ENCODE measurements at places on chromosomes 6 and 20.

GRCh38 chr6:73923905-73924485 lies 228.0 kb downstream of the CD109 start:
- DNase-seq, result no peak

GRCh38 chr6:52674666-52675065 lies 3.8 kb downstream of the TMEM14A start:
- DNase-seq, result no peak

DNA sequence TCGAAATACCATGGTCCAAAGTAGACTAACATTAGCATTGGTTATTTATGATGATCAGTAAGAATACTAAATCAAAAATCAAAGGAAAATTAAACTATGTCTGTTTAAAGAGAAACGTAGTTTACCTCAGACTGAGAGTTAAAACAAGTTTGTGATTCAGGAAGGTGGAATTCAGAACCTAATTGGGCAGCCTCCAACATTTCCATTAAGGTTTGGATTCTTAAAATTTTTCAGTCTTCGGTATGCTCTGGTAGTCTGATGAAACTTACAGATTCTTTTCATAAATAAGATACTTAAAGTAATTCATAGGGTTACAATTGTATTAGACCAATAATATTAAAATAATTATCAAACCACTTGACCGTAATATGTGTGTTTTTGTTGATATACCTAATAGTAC lies 18.6 kb downstream of the HFE start:
- no peak for DNase-seq

DNA sequence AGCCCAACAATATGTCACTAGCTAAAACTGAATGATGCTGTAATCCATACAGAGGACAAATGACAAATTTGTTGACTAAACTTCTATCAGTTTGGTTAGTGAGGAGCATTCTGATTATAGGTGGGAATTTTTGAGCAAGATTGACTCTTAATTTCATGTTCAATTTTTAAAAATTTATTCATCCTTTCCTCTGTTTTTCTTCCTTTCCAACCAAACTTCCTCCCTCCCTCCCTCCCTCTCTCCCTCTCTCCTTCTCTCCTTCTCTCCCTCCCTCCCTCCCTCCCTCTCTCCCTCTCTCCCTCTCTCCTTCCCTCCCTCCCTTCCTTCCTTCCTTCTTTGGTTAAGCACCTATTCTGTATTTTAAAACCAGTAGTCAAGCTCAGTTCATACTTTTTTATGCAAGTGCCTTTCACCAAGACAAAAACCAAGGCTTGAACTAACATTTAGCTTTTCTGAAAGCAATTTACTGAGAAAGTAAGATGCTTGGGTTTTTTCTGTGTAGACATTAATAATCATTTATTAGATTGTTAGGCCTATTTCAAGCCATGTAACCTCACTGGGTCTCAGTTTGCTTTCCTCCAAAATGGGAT lies 112.3 kb downstream of the TSHZ2 start:
- no peak for DNase-seq

DNA sequence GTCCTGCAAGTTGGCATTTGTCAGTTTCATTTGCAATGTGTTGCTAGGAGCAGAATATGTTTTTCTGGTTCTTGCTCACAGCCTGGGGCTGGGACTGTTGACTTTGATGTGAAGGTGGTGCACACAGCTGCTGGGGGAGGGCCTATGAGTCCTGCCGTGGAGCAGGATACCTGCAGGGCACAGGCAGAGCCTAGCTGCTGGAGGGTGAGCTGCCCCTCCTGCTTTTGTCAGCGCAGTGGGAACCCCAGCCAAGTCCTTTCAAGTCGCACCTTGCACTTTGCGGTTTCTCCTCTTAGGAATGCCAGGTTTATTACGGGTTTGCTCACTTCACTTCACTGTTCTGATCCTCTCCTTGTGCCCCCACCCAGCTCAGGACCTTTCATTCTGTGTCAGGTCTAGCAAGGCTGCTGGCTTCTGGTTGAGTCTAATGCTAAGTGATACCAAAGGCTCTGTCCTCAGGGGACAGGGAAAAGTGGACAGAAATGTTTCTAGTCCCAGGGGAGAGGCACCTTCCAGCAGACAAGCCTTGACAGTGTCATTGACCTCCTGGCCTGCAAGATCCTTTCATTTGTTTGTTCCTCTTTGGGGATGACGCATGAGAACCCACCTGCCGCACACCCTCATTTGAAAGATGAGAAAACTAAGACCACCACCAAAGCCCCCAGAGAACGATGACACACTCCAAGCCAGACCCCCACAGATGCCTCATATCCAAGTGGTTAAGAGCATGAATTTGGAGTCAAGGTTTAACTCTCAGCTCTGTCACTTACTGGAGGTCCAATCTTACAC lies 2.7 kb upstream of the SPO11 start:
- peak; percentile 45 for DNase-seq

DNA sequence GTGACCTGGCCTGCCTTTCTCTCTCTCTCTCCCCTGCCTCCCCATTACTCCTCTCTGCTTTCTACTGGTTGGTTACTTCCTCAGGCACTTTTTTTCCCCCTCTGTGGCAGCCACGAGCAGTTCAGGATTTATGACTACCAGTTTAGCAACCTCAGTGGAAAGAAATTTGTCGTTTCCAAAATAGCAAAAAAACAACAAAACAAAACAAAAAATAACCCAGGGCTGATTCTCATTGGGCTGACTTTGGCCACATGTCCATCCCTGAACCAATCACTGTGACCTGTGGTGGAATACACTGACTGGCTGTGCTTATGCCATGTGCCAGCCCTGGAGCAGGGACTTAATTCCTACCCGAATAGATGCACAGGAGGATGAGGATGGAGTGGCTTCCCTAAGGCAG lies 137.4 kb downstream of the TFAP2C start:
- DNase-seq, result no peak

DNA sequence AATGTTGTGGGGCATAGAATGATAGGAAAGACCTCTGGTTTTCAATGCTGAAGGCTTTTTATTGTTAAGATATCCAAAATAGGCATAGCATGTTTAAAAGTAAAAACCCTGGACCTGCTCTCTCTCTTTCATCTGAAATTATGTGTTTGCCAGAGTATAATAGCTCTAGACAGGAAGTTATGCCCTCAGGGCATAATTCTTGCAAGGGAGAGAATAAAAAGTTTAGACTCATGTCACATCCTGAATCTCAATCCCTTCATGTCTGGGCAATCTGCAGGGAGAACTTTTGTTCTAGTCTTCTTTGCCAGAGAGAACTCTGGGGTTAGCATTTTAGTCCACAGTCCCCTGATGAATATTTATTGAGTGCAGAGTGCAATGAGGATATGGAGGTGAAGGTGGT lies 297.3 kb upstream of the FLRT3 start:
- DNase-seq, result no peak

DNA sequence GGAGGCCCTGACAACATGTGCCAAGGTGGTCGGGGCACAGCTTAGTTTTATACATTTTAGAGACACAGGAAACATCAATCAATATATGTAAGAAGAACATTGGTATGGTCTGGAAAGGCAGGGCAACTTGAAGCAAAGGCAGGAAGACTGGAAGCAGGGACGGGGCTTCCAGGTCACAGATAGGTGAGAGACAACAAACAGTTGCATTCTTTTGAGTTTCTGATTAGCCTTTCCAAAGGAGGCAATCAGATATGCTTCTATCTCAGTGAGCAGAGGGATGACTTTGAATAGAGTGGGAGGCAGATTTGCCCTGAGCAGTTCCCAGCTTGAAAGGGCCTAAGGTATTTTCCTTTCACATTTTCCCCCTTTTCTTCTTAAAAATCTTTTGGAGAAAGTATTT lies 311.0 kb upstream of the RGS17 start:
- DNase-seq, result no peak

DNA sequence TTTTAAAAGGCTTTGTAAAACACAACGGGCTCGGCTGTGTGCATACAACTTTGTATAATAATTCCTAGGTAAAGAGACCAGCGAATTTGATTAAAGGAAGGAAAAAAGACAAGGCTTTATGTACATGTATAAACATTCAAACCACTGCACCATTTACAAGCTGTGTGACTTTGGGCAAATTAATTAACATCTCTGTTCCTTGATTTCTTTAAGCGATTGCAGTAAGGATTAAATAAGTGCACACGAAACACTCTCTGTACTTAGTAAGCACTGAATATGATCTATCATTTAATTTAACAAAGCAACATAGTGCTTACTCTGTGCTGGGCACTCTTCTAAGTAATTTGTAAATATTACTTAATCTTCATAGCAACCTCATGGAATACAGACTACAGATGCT lies 19.5 kb upstream of the OCSTAMP start:
- no peak for DNase-seq

- DNase-seq, result no peak
Measured at GRCh38 chr20:3262566-3262965, 23.6 kb upstream of the SLC4A11 start.

DNA sequence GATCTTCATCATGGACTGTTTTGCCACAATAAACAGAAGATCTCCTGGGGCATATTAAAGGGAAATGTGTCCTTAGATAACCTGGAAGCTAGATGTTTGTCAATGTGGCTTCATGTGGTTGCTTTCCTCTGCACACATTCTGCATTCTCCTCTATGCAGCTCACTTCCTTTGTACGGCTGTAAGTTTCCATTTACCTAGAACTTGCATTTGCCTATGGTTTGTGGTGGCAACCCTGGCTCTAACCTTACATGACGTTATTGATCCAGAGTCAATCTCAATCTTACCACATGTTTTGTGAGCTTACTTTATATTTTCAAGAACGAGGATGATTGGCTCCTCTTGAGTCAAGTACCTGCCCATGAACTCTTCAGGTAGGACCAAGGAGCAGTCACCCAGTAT lies 863.1 kb downstream of the MAFB start:
- no peak for DNase-seq

- DNase-seq, result no peak
Measured at GRCh38 chr6:46606338-46606737, 46.3 kb downstream of the CYP39A1 start.

- DNase-seq, result no peak
Measured at GRCh38 chr6:7151381-7151780, 43.6 kb downstream of the RREB1 start.

GRCh38 chr6:143478479-143479062 lies 28.0 kb downstream of the PEX3 start:
- DNase-seq, result no peak

- peak; percentile 71 for DNase-seq
Measured at GRCh38 chr6:122609881-122610689, at the start of gene PKIB. Gene PKIB, plus strand, starts transcription at chr6:122610405. Its CDS starts 107,390 bp downstream, at chr6:122717795.

DNA sequence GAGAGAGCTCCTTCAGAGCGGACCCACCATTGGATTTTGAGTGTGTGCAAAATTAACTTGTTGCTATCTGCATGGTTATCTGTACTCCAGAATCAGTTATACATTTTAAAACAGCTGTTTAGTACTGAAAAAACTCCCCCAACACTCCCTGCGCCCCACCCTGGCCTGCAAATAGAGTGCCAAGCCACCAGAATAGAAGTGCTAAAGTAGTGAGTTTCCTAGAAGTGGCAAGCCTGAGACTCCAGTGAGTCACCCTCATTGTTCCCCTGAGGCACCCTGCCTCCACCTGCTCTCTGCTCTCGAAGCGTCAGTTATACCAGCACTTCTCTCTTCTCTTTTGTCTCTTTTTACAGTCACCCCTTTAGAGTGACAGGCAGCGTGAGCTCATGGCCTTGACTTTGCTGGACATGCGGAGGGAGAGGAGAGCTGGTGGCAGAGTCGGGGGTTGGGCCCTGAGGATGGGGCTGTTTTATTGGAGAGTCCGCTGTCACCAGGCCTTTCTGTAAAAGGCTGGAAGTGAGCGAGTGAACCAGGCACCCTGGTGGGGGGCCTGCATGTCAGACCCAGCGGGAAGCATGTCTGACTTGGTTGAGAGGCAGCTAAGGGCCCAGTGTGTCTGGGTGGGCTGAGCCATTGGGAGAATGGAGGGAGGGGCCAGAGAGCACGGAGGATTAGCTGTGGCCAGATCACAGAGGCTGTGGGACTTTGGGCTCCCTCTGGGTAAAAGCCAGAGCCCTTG lies 10.4 kb downstream of the IGF2R start:
- no peak for DNase-seq

GRCh38 chr6:113276601-113277000 lies 580.5 kb upstream of the MARCKS start:
- DNase-seq, result no peak

- no peak for DNase-seq
Measured at GRCh38 chr6:84868149-84868548, 103.8 kb upstream of the TBX18 start.

GRCh38 chr6:155400654-155400965 lies 55.0 kb downstream of the NOX3 start:
- no peak for DNase-seq

GRCh38 chr6:111743862-111744692 lies 129.2 kb downstream of the FYN start:
- DNase-seq, result no peak

GRCh38 chr6:151914484-151914883 lies 107.0 kb downstream of the ESR1 start:
- no peak for DNase-seq

- DNase-seq, result no peak
Measured at GRCh38 chr20:18254615-18255014, 33.7 kb upstream of the ZNF133 start.

GRCh38 chr6:170067923-170068360 lies 222.9 kb downstream of the DLL1 start:
- no peak for DNase-seq

DNA sequence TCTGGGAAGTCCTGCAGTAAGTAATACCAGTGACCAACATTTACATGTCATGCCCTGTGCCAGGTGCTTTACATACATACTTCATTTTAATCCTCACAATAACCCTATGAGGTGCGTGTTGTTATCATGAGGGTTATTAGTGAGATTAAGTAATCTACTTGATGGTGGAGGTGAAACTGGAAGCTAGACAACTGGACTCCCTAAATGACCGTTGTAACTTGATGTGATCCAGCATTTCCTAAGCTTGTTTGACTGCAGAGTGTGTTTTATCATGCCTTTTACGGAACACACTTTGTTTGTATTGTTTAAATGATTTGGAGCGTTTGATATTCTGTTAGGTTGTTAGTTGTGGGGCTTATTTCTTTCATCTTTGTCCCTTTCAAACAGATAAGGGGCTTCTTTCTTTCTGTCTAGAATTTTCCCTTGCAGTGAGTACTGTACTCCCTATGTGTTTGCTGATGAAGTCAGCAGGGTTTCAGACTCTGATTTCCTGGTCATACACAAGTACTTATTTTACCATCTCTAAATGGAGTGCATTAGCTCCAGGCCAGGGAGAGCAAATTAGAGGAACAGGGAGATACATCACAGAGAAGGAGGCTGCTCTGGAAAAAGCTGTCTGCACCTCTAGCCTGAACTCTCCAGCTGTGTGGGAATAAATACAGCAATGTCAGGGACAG lies 29.7 kb downstream of the CHMP4B start:
- DNase-seq, result no peak

GRCh38 chr20:41369673-41370072 lies 3.1 kb upstream of the EMILIN3 start:
- DNase-seq, result no peak

DNA sequence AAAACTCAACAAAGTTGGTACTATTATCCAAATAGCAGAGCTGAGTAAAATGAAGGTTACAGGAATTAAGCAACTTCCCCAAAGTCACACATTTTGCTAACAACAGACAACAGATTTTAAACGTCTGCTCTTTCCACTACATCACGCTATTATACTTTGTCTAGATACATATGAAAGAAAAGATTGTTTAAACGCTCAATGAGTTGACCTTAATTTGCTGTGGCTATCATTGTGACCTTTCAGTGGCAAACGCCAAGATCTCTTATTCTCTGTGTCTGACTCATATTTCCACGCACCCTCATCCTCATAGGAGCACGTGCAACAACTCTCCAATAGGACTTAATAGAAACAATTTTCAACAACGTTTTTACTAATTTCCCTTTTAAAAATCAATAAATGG lies 540.1 kb downstream of the MAFB start:
- DNase-seq, result no peak

Measured in right kidney (tissue), 9 donors.